ENCODE measurements at places on chromosomes 16 and 17.
A peak's percentile ranks its signal among the peaks of the same experiment; 100 is the strongest.

- DNase-seq, result peak; percentile 40
Observed at GRCh38 chr17:29592850-29593551, at the start of gene ANKRD13B. ANKRD13B (plus strand) TSS chr17:29593132; CDS start chr17:29593622, 490 bp downstream.

DNA sequence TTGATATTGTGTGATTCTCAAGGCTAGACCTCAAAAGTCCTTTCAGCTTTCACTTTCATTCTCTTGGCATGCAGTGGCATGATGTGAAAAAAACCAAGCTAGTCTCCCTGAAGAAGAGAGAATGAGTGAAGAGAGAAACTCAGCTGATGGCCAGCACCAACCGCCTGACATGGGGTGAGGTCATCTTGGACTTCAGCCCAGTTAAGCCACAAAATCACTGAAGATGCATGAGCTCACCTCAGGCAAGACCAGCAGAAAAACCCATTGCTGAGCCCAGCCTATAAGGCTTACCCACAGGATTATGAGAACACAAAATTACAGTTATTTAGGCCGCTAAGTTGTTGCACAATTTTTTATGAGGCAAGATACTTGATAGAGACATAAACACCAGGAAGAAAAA is 496.5 kb downstream of the TOX3 start:
- no peak for DNase-seq

- DNase-seq, result no peak
Observed at GRCh38 chr17:21289902-21290571, 5.5 kb downstream of the MAP2K3 start.

- no peak for DNase-seq
Observed at GRCh38 chr17:14805348-14805747, 459.8 kb downstream of the PMP22 start.

GRCh38 chr17:40157973-40158372 is 17.6 kb downstream of the CASC3 start:
- DNase-seq, result no peak

DNA sequence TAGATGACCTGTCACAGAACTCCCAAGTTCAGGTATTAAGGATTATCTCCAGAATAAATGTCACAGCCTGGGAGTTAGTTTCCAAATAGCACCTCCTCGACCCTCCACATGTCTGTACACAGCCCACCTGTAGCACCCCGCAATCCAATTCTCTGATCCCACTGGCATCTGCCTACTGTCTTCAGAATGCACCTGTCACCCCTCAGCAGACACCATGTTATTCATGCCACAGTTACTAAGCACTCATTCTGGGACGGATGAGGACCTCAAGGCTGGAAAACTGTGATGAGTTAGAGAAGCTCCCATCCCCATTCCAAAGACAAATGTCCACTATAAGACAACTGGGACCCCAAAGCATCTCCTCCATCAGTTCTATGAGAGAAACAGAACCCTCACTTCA is 7.8 kb downstream of the EMP2 start:
- no peak for DNase-seq

DNA sequence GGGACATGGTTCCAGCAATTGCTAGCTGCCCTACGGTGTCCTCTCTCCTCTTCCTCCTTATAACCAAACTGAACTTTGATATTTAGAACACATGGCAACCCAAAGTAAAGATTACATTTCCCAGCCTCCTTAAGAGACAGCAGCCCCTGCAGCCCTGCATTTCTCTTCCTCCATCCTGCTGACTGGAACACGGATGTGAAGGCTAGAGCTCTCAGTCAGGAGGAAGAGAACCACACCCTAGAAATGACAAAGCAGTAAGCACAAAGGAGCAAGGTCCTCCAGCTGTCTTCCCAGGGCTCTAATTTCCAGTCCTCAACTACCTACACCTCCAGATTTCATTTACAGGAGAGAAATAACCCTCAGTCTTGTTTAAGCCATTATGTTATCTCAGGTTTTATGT is 10.9 kb downstream of the DYNC1LI2 start:
- DNase-seq, result no peak

GRCh38 chr16:14131774-14132695 is 60.9 kb downstream of the MRTFB start:
- DNase-seq, result no peak

DNA sequence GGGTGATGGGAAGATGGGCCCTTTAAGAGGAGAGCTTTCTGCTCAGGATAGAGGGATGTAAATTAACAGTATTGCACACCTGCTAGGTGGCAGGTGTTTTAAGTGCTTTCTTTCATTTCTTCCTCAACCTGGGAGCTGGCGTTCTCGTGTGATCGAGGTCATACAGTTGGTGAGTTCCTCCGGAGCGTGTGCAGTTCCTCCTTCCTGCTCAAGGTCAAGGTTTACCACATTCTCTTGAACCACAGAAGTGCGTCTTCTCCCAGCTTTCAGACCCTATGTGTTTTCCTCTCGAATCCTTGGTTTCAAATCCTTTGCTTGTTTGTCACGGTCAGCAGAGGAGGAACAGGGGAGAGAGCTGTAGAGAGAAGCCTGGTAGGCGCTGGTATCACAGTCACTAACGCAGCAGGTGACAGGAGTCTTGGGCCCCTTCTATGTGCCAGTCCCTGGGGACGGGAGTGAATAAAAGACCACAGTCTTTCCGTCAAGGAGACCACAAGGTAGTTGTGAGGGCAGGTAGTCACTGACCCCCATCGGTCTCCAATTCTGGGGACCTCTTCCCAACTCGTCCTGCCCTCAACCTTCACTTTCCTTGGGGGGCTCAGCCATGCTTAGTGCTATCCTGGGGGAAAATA is 791 bp downstream of the DNAI2 start:
- peak; percentile 26 for DNase-seq

DNA sequence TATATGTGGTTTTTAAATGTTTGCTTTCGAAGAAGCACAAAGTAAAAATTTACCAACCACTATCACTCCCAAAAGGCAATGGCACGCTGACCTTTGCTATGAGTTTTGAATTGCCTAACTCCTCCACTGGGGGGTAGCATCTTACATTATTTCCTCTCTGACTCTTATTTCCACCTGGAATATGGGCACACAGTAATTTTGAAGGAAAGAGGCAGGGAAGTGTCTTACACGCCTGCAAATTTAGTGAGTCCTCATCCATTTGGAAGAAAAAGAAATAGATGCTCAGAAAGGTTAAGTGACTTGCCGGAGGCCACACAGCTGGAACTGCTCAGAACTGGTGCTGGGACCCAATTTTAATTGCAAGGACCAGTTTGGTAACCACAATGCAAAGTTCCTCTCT is 29.9 kb upstream of the IRX6 start:
- no peak for DNase-seq

DNA sequence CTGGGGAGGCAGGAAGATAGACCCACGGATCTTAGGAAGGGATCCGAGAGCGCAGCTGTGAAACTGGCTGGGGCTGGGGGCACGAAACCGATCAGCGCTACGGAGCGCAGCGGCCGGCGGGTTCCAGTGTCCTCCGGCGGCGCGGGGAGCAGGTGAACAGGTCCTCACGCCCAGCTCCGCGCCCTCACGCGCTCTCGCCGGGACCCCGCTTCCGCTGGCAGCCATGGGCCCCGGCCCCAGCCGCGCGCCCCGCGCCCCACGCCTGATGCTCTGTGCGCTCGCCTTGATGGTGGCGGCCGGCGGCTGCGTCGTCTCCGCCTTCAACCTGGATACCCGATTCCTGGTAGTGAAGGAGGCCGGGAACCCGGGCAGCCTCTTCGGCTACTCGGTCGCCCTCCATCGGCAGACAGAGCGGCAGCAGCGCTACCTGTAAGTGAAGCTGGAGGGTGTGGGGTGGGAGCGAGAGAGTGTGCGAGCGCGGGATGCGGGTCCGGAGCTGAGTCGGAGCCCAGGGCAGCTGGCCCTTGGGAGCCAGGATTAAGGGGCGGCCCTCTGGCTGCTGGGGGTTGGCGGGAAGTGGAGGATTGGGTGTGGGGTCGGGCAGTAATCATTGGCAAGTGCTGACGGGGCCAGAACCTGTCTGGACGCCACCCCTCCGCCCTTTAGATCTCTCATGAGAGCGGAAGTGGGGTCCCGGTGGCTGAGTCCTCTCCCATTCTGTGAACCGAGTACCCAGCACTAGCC is 479 bp downstream of the ITGA3 start:
- DNase-seq, result peak; percentile 57

DNA sequence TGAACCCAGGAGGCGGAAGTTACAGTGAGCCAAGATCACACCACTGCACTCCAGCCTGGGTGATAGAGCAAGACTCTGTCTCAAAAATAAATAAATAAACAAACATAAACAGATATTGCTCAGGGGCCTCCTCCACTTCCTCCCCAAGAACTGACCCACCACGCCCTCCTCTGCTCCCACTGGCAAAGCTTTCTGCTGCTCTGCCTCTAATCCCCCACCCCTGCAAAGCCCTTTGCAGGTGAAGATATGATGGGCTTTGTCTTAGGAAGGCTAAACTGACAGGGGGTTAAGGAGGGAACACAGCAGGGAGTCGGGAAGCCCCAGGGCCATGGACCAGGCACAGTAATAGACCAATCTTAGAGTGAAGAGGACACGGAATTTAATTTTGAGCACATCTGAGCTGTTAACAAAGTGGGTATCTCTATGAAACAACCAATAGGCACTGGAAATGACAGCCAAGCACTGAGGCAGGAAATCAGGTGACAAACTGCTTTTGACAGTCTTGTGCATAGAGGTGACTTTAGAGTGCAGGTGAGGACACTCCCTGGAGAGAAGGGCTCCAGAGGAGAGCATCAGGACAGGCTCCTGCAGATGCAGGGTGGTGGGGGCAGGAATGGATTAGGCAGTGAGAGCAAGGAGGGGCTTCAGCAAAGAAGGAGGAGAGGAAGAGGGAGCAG is 6.4 kb upstream of the CD300LD start:
- DNase-seq, result no peak

DNA sequence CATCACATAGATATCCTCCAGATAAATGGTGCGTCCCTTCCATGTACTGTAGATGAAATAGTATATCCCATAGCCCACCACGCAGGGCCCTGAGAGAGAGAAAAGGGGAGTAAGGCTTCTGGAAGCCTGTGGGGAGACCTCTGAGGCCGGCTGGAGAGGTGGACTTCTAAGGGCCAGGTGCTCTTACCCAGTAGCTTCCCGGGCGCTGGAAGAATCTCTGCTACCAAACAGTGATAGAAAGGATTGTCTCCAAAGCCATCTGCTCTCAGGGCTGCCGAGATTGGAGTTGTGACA is 718 bp downstream of the SAT2 start:
- DNase-seq, result no peak

GRCh38 chr17:37650419-37651003 is 7.3 kb upstream of the DDX52 start:
- no peak for DNase-seq

DNA sequence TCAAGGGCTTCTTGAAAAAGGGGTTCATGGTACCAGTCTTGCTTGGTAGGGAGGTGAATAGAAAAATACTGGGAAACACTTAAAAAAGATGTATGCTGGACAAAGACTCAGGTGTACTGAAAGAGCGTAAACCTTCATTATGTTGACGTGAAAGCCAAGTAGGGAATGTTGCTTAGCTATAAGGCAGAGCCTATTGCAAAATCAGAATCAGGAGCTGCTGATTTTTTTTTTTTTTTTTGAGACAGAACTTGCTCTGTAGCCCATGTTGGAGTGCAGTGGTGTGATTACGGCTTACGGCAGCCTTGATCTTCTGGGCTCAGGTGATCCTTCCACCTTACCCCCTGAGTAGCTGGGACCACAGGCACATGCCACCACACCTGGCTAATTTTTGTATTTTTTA is 3.9 kb downstream of the TMEM94 start:
- DNase-seq, result no peak

- no peak for DNase-seq
Observed at GRCh38 chr16:3242709-3243108, 7.8 kb upstream of the ZNF200 start.

GRCh38 chr16:70701036-70701435 is 15.2 kb upstream of the MTSS2 start:
- DNase-seq, result no peak

DNA sequence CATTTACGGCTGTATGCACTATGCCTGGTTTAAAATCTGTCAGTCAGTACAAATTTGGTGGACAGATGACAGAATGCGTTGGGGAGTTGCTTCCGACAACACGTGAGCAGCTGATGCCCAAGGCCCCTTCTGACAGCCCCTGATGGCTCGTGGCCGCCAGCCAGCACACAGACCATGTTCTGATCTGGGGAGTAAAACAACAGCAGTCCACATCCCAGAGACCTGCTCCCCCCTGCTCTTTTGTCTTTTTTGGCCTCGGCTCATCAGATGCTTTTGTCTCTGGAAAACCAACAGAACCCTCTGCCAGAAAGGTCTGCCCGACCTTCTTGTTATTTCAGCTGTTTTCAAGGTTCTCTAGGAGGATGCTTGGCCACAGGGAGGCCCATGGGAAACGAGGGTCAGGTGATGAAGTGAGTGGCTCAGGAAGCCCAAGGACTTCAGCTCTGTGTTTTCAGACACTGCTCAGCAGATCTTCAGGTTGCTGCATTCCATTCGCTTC is 10.8 kb downstream of the ARSG start:
- DNase-seq, result no peak

DNA sequence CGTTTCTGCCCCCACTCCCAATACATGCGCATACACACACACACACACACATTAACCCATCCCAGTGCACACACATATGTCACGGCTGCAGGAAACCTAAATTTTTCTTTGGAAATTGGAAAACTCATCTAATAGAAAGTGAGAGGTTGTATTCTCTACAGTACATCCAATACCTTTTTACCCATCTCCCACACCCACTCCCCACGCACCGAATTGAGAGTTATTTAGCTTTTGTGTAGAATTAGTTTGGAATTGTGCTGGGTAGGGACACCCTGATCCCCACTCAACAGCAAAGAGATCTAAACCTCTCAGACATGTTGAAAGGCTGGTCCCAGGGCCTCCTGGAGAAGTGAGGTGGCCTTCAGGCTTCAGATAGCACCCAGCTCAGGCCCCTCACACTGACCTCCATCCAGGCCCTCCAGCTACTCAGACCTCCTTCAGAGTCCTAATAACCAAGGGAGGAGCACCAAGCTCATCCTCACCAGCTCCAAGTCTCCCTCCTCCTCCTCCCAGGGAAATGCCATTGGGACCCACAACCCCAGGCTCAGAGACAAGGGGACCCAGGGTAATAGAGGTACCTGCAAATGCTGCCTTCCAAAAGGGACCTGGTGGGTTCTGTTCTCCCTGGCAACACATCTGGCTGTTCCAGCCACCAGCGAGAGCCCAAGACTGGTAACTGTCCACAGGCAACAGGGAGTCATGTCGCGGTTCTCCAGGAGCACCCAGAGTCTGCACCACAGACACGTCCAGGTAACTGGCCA is 955 bp downstream of the HOXB13 start:
- no peak for DNase-seq

DNA sequence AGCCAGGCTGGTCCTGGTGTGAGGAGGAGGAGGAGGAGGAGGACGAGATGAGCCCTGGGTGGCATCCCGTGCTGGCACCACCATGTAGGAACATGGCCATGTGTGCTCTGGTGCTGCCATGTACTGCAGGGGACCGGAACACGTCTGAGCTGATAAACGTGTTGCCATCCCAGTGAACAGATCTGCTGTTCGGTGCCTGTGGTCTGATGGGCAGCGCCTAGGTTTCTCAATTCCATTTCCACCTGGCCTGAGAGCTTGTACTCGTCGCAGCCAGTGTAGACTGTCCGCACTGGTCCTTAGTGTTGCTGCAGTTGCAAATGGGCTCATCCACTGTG is 28.4 kb upstream of the FOXK2 start:
- no peak for DNase-seq
